ENCODE measurements at places on chromosomes 7 and 10.

- no peak for DNase-seq
Observed at GRCh38 chr7:159145490-159145855, 806 bp upstream of the VIPR2 start.

DNA sequence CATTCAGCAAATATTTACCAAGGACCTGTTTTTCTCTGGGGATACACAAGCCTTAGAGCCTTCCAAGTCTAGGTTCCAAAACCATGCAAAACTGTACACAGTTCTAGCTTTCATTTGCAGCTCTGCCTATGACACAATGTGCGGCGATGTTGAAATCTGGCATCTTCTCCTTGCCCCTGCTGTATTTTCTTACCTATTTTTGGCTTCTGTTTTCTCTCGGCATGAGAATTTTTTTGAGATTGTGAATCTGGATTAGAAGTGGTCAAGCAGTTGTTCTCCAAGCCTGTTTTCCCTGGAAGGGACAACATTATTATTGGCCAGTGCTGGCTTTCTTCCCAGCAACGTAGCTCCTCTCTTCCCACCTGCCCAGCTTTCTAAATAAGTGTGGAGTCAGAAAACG is 176.3 kb downstream of the CREB5 start:
- DNase-seq, result no peak

- no peak for DNase-seq
Observed at GRCh38 chr7:13217768-13218167, 530.3 kb downstream of the ARL4A start.

GRCh38 chr10:58087896-58088295 is 179.8 kb downstream of the IPMK start:
- DNase-seq, result no peak

- DNase-seq, result no peak
Observed at GRCh38 chr10:34092891-34093290, 722.2 kb downstream of the PARD3 start.

- DNase-seq, result no peak
Observed at GRCh38 chr7:85221796-85222195, 34.9 kb upstream of the SEMA3D start.

- DNase-seq, result no peak
Observed at GRCh38 chr10:79340646-79341244, 6.5 kb upstream of the PPIF start.

- DNase-seq, result no peak
Observed at GRCh38 chr10:35306852-35307251, 29.5 kb upstream of the CCNY start.

- no peak for DNase-seq
Observed at GRCh38 chr7:50352282-50352681, 47.8 kb downstream of the IKZF1 start.

- DNase-seq, result no peak
Observed at GRCh38 chr7:11767148-11767547, 64.8 kb downstream of the THSD7A start.

GRCh38 chr7:101488826-101489572 is 126.3 kb downstream of the COL26A1 start:
- DNase-seq, result no peak

DNA sequence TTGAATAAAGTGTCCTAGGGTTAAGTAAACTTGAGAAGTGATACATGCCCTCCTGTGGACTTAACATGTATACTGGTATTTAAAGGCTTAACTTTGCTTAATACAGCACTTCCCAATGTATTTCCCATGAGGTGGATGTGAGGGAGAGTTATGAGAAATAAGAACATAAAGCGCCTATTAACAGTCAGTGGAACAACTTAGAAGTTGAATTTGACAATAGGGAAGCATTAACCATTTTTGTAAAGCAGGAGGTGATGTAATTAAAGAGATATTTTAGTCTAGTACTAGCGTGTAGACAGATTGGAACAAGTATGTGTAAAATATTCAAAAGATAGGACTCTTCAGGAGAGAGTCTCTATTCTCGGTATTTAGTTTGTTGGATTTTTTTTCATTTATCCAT is 322.4 kb downstream of the GPR158 start:
- no peak for DNase-seq

DNA sequence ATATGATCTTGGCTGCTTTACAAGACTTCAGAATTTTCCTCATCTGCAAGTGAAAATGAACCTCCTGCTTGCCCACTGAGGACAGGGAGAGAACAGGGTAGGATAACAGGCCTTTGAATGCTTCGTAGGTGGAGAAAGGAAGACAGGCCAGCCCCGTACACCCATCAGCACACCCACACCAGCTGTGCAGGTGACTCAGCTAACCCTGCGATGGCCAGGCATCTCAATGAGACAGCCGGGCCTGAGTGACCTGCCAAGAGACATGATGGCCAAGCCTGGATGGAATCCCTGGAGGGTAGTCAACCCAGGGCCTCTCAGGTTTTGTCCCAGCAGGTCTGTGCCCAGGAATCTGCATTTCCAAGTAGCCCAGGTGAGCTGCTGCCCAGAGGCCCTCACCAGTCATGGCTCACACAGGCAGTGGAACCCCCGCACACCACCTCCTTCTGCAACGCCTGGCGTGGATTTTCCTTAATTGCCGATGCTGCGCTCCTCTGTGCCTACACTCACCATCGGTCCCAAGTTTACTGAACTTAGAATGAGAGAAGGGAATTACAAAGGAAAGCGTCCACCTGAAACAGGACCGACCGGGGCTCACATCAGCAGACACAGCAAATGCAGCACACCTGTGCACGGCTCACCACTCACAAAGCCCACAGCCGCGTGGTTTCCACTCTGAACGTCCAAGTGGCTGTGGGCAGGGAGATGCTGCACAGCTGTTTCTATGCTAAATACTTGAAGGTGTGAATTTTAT is 163.7 kb downstream of the DIP2C start:
- no peak for DNase-seq

- peak; percentile 85 for DNase-seq
Observed at GRCh38 chr10:31697271-31698180, 231.1 kb downstream of the ARHGAP12 start.

- DNase-seq, result no peak
Observed at GRCh38 chr7:3042861-3043489, 692 bp downstream of the CARD11 start.

GRCh38 chr7:140209866-140210609 is 33.3 kb upstream of the KDM7A start:
- no peak for DNase-seq

- DNase-seq, result no peak
Observed at GRCh38 chr7:11297764-11298163, 324.1 kb downstream of the PHF14 start.

- no peak for DNase-seq
Observed at GRCh38 chr7:139531094-139531493, 7.6 kb downstream of the CLEC2L start.

DNA sequence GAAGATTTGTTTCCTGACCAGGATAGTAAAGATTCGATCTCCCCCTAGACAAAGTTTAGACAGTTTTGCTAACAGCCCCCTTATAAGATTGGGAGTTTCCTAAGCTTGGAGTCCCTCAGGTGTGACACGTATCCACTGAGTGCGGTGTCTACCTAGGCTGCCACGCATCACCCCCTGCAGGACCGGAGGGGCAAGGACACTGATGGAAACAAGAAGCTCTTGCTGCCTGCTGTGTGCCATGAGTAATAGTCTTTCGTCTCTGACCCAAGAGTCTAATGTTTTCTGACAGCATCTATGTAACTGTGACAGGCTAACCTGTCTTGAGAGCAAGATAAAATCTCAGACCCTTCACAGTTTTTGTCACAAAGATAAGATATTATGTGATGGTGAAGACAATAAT is 173.5 kb downstream of the SEMA3E start:
- DNase-seq, result no peak
